ENCODE measurements at places on chromosomes 13 and 19.

DNA sequence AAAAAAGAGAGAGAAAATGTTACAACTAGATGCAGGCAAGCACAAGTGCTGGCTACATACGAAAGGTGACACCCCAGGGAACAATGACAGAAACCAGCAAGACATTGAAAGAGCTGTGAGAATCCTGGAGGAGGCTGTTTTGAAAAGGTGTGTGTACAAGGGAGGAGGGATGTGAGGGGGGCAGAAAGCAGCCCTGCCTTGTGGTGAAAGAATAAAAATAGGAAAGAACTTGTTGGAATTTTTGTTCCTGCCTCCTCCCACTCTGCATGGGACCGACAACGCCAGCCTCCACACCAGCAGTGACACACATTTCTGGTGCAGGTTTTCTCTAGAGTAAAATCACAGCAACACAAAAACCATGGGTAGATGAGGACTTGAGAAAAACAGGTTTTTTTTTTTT, 1258.6 kb downstream of the PCDH9 start:
- DNase-seq = no peak

DNA sequence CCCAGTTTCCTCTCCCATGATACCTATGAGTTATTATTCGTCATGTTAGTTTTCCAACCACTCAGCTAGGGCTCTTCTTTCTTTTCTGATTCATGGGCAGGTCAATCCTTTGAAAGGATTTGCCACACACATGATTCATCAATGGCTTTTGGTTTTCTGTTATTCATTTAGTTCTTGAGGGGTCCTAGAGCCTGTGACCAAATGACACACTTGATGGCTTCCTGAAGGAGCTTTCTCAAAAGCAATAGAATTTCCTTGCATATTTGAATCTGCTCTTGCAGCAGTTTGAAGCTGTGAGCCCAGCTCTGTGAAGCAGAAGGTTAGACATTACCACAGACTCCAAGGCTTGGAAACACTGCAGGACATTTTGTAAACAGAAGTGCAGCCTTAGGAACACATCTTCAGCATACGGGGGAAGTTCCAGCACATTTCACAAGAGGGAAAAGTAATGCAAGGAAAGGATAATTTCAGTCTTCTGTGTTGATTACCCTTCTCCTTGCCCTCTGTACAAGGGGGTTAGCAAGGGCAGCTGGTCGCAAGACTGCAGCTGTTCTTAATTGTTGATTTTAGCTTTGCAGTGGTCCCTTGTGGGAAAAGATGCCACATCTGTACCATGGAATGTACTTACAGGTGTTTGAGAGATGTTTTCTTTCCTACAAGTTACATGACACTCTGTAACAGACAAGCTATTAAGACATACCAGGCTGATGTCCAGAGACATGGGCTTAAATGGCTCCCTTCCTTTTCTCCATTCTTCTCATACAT, 338.6 kb downstream of the KCNRG start:
- no peak for DNase-seq

- no peak for DNase-seq
Measured at GRCh38 chr19:54448040-54448773, 792 bp upstream of the LENG8 start.

- no peak for DNase-seq
Measured at GRCh38 chr13:98279473-98280175, 102.6 kb upstream of the RNF113B start.

DNA sequence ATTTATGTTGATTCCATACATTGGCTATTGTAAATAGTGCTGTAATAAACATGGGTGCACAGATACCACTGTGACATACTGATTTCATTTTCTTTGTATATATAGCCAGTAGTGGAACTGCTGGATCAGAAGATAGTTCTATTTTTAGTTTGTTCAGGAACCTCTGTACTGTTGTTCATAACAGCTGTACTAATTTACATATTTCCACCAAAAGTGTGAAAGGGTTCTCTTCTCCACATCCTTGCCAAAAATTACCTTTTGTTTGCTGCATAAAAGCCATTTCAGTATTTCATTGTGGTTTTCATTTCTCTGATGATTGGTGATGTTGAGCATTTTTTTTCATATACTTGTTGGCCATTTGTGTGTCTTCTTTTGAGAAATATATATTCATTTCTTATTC, 1962.1 kb downstream of the PCDH9 start:
- no peak for DNase-seq

DNA sequence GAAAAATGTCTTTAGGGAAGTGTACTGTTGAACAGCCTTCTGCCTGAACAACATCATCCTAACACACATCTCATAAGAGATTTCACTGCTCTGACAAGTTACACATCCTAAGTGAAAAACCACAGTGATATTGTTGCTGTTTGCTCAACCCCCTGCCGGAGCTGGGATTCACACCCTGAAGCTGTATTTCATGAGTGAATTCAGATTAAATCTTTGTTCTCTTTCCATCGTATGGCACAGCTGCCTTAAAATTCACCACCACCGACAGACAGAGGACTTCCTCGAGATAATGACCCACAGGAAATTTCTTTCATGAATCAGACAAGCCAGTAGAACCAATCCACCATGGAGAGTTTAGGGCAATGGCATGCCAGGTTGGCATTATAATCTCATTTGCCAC, 280.8 kb downstream of the DCT start:
- no peak for DNase-seq

DNA sequence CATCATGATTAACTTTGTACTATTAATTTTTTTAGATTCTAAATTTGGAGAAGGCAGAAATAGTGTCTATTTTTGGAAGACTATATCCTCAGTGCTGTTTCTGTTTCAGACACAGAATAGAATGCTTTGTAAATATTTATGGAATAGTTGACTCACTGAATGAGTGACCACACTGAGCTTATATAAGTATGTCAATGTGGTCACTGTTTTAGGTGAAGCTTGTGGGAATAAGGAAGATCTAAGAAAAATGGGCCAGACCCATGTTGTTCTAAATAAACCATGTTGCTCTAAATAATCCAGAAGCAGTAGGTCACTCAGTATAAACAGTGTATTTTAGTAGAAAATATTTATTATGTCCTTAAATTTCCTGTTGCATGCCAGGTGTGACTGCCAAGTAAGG, 45.5 kb upstream of the DACH1 start:
- DNase-seq = no peak

- DNase-seq = peak; percentile 27
Measured at GRCh38 chr13:32267836-32268439, 47.2 kb downstream of the ZAR1L start.

- DNase-seq = no peak
Measured at GRCh38 chr19:35442091-35442490, 6.0 kb upstream of the FFAR2 start.

DNA sequence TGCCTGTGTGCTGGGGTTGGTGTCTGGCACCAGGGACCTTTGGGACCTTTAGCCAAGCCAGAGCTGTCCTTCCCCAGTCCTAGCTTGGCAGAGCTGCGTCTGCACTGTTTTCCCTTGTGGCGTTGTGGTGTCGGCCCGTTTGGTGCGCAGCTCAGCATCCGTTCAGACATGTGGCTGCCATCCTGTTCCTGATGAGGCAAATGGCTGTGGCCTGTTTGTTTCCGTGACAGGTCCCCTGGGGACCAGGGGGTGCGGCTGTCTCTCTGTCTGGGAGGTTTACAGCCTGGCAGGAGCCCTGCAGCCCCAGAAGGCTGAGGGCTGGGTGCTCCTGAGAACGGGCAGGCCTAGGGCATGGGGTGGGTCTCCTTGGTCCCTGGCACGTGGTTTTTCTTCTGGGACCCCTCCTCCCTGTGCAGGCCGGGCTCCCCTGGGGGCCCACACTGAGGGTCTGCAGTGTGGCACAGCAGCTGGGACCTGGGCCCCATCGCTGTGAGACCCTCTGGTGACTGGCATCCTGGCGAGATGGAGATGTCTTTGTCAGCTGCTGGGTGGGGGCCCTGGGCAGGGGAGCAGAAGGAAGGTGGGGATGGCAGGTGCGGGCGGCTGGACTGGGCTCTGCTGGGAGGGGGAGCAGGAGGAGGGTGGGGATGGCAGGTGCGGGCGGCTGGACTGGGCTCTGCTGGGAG, 4.0 kb downstream of the SPPL2B start:
- no peak for DNase-seq

All from stimulated activated CD8-positive, alpha-beta memory T cell treated with anti-CD3 and anti-CD28 coated beads, Interleukin-4, amount 100 ng/mL, for 1 hour (primary cell).